A172 (cell line): ENCODE measurements at places on chromosomes 7 and 10. TPM values are rescaled to one million over a fixed set of nuclear protein-coding genes. Genes with fewer than 3 reads are reported as not detected.
A peak's percentile ranks its signal among the peaks of the same experiment; 100 is the strongest.

DNA sequence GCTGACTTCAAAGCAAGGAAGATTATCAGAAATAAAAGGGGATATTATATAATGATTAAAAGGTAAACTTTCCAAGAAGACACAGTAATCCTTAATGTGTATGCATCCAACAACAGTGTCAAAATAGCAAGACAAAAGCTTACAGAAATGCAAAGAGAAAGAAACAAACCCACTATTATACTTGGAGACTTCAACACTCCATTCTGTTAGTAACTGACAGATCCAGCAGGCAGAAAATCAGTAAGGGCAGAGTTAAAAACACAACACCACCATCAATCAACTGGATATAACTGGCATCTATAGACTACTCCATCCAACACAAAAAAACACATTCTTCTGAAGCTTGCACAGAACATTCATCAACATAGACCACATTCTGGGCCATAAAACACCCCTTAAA, 103.8 kb downstream of the OR13A1 start:
- no peak for DNase-seq

DNA sequence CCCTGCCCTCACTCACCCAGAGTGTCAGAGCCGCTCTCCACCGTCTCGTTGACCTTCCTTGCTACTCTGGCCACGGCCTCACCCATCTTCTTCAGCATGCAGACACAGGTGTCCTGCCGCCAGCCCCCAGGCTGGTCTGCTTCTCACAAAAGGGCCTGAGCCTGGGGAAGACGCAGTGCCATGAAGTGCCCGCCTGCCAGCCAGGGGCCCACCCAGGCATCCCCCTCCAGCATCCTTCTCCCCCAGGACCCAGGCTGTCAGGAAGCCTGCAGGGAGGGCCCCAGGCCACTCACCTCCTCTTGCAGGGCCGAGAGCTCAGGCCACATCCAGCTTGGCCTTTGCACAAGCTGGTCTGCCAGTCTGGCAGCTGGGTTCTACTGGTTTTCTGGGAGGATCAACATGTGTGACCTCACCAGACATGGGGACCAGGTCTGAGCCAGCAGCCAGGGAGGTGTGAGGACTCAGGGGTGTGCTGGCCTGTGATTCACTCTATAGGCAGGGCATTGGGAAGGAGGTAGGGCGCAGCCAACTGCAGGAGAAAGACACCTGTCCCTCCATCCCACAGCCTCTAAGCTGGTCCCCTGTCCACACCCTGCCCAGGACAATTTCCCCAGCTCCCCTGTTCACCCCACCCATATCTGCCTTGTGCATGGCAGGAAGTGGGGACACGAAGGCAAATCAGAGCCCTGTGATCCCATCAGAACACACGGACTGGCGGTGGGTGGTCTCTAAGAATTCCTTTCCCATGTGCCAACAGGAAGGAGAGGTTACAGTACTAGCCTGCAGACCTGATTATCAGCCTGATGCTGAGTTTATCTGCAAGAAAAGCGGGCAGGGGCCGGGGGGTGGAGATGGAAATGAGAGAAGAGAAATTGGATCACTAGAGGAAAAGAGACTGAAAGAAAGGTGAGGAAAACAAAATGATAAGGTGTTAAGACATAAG, 5.7 kb downstream of the LRRC20 start:
- peak; percentile 53 for DNase-seq

- DNase-seq = peak; percentile 27
These were observed 37.7 kb downstream of the ATXN7L1 start for GRCh38 chr7:105838627-105839231.

DNA sequence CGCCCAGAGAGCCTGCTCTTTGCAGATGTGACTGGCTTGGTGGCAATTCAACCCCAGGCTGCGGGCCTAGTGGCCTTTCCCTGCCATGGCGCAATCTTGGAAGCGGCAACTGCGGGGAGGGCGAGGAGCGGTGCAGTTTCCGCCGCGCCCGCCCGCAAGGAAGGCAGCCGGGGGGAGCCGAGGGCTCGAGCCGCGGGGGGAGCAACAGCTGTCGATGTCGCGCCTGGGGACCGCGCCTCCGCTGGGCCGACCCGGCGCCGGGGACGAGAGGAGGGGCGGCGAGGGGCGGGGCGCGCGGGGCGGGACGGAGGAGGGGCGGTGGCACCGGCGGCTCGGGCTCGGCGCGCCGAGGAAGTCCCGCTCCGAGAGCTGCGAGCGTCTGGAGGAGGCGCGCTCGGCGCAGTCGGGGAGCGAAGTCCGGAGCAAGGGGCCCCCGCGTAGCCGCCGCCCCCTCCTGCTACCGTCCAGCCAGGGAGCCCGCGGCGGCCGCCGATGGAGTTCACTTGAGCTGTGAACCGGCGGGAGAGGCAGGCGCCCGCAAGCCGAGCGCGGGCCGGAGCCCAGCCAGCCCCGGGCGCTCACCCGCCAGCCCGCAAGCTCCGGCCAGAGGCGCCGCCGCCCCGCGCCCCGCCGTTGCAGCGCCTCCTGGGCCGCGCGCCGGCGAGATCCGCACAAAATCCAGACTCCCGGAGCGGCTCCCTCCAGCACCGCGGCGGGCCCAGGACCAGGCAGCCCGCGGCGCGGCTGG, 438.1 kb upstream of the GALNT17 start:
- DNase-seq = peak; percentile 45

GRCh38 chr7:5429253-5429856, 5.7 kb upstream of the TNRC18 start:
- no peak for DNase-seq

DNA sequence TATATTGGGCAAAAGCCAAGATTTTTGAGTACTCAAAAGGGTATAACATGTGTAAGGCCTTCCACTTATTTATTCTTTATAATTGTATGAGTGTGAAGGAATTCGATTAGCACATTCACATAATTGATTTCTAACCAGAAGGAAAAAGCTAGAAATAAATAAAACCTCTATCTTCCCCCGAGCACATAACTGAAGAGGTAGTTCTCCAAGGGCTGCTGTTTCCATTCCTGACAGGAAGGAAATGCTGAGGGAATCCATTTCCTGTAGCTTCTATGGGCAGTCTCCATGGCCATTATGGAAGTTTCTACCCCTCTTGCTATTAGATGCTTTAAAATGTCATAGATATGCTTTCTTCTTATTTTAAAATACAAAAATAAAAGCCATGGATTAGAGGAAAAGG, 70.5 kb upstream of the ABCB5 start:
- no peak for DNase-seq

DNA sequence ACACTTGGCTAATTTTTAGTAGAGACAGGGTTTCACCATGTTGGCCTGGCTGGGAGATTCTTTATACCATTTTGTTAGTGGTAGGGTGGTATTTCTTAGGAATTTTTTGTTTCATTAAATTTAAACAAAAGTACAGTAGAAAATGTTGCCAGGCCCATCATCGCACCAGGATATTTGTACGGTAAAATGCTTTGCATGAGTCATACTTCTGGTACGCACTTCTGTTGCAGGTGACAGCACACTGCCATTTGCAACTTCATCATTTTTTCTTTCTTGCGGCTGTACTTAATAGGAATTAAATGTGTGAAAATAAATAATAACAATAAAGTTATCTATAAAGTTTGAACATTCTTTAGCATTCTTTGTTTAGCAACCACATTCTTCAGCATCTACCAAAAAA, 195.6 kb downstream of the SKAP2 start:
- no peak for DNase-seq

- DNase-seq = no peak
These were observed 304.6 kb downstream of the PRPF18 start for GRCh38 chr10:13891128-13892000.

GRCh38 chr10:73584737-73585136, 6.4 kb downstream of the USP54 start:
- DNase-seq = peak; percentile 76

DNA sequence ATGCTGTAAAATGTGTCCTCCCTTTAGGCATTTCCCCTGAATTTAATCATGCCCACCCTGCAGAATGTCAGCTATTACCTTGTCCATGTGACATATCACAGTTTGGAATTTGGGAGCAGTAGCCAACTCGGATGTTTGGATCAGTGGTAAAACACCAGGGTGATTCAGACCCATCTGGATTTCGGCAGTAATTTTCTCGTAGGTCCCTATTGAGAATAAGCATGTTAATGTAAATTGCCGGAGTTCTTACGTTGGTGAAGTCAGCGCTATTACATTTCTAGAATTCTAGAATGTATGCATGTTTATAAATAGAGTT, 44.1 kb downstream of the HGF start:
- DNase-seq = peak; percentile 5

DNA sequence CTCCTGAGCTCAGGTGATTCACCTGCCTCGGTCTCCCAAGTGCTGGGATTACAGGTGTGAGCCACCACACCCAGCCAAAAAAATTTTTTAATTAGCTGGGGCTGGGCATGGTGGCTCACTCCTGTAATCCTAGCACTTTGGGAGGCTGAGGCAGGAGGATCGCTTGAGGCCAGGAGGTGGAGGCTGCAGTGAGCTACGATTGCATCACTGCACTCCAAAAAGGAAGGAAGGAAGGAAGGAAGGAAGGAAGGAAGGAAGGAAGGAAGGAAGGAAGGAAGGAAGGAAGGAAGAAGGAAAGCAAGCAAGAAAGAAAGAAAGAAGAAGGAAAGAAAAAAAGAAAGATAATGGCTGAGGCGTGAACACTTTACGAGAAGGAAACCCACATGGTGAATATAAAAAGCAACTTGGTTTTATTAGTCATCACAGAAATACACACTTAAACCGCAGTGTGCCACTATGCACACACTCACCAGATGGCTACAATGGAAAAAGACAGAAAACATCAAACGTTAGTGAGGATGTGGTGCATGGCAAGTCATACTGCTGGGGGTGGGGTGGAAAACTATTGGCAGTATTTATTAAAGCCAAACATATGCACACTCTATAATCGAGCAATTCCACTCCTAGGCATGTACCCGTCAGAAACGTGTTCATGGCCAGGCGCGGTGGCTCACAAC, 4.4 kb upstream of the CCL26 start:
- DNase-seq = peak; percentile 91

DNA sequence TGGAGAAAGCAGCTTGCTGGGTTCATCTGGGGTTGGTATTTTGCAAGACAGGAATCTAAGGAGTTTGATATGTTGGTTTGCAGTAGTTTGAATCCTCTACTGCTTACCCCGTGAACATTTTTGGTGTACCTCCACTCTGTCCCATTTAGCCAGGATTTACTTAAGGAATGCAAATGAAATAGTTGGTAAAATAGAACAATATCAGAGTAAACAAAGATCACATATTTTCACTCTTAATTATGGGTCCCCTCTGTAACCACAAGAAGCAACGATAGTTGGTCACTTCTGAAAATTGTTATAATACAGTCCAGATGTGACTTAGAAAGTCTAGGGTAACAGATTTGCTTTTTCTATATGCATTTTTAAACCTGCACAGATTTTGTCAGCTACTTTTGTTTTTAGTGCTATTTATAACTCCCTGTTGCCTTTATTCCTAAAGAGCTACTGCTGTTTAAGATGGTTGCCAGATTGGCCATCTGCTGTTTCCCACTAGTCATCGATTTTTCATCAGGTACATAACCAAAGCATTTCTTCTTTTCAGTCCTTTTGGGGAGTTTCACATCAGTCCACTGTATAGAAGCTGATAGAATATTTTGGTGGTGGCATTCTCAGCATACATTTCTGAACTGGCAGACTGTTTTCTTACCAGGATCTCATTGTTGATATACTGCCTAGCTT, 37.6 kb downstream of the MAPK8 start:
- DNase-seq = no peak

DNA sequence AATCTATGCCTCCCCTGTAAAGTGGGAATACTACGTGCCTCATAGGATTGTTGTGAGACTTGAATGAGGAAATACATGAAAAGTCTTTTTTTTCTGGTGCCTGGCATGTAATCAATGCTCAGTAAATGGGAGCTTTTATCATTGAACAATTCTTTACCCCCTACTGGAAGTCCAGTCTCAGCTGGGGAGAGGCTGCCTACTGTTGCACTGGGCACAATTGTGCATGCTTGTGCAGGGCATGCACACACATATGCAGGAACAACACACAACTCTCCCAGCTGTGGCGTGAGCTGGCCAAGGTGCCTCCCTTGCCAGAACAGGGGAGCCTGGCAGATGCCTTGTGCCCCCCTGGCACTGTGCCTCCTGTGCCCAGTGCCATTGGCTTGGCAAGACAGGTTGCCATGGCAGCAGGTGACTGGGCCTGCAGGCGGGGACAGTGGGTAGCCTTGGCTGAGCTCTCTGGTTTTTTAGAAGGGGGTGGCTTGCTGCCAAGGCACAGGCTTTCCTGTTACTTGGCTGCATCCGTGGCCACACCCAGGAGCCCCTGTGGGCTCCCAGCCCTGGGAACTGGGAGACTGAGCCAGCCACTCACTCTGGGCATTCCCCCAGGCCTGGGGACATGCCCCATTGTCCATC, 16.1 kb upstream of the PALD1 start:
- peak; percentile 84 for DNase-seq

DNA sequence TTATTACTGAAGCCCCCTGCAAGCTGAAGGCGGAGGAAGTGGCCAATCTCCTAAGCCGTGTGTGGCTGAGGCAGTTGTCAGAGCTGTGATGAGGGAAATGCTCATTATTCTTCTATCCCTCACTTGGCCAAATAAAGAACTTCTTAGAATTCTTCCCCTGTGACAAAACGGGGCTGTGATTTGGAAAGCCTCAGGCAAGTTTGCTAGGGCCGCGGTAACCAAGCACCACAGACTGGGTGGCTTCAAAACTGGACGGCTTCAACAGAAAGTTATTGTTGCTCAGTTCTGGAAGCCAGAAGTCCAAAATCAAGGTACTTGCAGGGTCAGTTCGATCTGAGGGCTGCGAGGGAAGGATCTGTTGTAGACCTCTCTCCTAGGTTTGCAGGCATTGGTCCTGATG, 72.3 kb upstream of the STEAP1B start:
- DNase-seq = no peak

DNA sequence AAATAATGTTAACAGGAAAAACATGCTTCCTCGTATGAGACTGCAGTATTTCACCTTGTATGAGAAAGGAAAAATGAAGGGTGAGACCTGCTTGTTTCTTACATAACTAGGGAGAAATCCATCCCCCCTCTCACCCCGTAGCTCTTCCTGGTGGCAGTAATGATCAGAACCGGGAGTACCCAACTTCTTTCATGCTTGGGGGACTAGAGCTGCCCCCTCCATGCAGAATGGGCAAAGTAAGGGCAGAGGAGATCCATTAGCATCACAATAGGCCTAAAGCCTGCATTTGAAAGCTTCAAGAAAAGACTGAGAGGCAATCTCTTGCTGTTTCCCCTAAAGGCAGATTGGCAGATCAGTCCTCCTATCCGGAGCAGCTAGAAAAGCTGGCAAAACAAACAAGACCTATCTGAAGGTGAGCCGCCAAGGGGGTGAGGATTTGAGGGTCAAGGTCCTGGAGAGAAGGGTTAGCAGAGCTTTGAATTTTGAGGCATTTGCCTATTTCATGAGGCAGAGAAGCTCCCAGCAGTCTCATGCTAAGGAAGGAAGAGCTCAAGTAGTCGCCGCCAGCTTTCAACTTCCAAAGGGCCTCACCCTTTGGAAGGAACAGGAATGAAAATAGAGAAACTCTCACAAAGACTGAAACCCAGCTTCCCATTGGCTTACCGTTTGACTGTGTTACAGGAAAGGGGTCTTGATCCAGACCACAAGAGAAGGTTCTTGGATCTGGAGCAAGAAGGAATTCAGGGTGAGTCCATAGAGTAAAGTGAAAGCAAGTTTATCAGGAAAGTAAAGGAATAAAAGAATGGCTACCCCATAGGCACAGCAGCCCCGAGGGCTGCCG, 36.2 kb downstream of the BAG3 start:
- no peak for DNase-seq

- DNase-seq = no peak
These were observed 8.8 kb downstream of the PTCD1 start for GRCh38 chr7:99429756-99430155.

- DNase-seq = peak; percentile 74
These were observed 291.3 kb downstream of the PTEN start for GRCh38 chr10:88154596-88155250.

The KCTD7 gene
- 14.9 and 18.1 TPM in 2 replicates for total RNA-seq

The CCDC126 gene
- 14.9 and 15.7 TPM in 2 replicates for total RNA-seq

The PRXL2A gene
- 28.0 and 31.4 TPM in 2 replicates for total RNA-seq

The CALML5 gene
- total RNA-seq = not detected in 2 replicates

The ZFAND2A gene
- 57.3 and 70.3 TPM in 2 replicates for total RNA-seq
